ENCODE measurements at places on chromosomes 5 and 9.
A peak's percentile ranks its signal among the peaks of the same experiment; 100 is the strongest.

GRCh38 chr5:74529101-74529500 lies 111.4 kb downstream of the ENC1 start:
- DNase-seq, result no peak

DNA sequence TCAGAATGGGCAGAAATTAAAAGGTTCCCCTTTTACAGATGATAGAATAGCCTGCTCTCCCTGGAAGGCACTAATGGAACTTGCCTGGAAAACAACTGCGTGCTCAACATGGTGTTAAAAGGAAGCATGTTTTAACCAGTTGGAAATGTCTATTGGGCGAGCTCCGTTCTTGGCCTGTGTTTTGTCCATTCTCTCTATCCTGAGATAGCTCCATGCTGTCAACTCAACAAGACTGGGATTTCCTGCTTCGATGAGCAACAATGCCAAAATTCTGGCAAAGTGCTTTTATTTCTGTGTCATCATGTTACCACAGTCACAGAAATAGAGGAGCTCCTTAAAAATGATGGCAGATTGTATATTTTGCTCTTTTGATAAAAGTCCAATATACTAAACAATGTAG lies 198.3 kb downstream of the PLK2 start:
- no peak for DNase-seq

- DNase-seq, result no peak
Observed at GRCh38 chr9:98602839-98603500, 105.8 kb downstream of the GABBR2 start.

DNA sequence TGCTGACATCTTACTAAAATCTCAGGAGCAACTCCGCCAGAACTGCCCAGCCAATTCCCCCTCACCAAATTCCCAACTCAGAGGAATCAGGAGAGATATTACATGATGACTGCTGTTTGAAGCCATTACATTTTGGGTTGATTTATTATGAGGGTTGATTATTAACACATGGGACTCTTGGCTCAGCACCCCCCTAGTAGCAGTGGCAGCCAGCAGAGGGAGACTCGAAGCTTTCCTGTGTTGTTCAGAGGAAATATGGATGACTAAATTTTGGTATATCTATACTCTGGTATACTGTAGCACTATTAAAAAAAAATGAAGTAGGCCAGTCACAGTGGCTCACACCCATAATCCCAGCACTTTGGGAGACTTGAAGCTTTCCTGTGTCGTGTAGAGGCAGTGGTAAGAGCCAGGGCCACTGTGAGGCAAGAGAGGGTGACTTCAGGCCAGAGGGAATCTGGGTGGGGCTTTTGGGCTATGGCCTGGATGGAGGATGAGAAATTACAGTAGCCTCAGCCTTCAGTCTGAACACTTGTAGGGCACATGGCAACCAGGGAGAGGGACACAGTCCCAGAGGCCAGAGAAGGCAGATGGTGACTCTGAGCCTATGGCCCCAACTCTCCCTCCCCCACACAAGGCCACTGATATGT lies 111.4 kb downstream of the LHX2 start:
- no peak for DNase-seq

DNA sequence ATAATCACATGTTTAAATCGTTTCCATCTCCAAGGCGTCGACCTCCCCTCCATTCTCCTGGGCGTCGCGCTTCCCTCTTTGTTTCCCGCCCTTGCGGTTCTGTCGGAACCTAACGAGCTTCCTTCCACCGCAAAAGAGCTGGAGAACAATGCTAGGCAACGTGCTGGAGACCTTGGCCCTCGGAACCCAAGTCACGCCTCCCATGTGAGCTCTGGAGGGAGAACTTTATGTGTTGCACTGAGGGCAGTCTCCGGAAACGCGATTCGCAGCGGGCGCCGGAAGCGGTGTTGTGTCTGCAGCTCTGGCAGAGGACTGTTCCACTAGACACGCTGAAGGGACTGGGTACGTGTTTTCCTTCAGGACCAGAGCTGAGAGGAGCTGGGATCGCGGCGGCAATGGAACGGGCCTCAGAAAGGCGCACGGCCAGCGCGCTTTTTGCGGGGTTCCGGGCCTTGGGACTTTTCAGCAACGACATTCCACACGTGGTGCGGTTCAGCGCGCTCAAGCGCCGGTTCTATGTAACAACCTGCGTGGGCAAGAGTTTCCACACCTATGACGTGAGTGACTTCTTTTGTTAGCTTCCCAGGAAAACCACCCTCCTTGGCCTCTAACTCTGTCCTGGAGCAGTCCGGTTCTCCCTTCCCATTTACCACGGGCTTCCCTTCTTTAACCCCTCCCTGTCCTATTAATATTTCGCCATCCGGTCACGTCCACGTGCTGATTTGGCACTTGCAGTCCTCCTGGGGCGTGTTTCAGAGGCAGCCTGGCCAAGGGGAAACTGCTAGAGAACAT lies at the start of gene WDR36:
TSS of gene WDR36 (plus strand) at position 287 of the 792 bp plus-strand sequence. CDS start at position 396, 109 bp downstream.
- peak; percentile 89 for DNase-seq

DNA sequence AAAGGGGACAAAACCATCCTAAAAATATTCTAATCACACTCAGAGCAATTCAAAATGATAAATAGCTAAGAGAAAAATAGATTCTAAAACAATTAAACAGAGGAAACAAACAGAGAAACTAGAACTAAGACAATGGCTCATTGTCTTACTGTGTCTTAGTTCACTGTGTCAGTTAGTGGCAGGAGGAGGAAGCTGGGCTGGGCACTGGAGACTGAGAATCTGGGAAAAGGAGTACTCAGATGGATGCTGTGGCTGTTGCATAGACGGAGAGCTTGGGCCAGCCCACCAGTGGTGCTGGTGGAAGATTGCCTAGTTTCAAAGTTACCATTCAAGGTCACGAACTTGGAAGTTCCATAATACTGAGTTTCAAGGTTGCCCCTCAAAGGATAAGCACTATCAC lies 94.7 kb upstream of the IFNK start:
- DNase-seq, result no peak

DNA sequence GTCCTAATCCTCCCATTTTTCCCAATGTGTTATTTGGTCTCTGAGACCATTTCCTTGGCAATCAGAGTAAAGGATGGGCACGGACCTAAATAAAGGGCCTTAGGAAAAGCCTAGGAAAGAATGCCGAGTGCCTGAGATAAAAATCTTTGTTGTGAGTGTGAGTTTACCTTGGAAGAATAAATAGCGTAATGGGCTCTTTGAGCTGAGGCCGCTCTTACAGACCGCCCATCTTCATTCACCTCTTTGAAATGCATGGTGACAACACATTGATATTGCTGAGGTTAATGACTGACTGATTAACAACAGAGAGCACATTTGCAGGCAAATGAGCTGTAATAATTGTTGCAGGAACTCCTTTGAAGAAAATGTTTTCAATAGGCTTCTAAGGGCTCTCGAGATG lies 1967.1 kb upstream of the WWC1 start:
- no peak for DNase-seq

- DNase-seq, result no peak
Observed at GRCh38 chr5:38979535-38979934, 94.7 kb downstream of the RICTOR start.

- DNase-seq, result no peak
Observed at GRCh38 chr5:56309262-56309826, 76.2 kb upstream of the ANKRD55 start.

- DNase-seq, result no peak
Observed at GRCh38 chr9:79014929-79015699, 556.7 kb upstream of the TLE4 start.

GRCh38 chr5:125006011-125006685 lies 259.7 kb upstream of the ZNF608 start:
- peak; percentile 11 for DNase-seq

GRCh38 chr5:125298746-125299379 lies 552.4 kb upstream of the ZNF608 start:
- DNase-seq, result no peak
